ENCODE measurements at places on chromosomes 5 and 9.
A peak's percentile ranks its signal among the peaks of the same experiment; 100 is the strongest.

GRCh38 chr5:1446602-1447343 lies 1.5 kb upstream of the SLC6A3 start:
- DNase-seq = no peak

DNA sequence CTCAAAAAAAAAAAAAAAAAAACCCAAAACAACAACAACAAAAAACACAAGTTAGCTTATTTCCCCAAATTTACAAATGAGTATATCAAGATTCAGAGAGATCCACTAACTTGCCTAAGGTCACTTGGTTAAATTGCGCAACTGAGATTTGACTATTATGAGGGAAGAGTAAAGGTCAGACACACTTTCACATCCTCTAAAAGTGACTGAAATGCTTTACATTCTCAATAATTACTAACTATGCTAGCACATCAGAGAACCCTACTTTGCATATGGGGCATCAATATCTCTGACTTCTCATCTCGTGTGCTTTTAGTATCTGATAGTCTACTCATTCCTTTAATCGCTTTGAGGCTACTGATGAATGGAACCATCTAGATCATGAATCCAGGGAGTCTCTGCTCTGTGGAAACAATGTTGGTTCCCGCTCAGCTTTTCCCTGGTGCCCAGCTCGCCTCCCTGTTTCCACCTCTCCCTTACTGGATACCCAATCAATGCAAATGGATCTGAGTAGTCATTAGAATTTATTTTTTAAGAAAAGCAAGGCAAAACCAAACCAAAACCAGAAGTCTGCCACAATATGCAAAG lies 182.1 kb upstream of the TRIM32 start:
- DNase-seq = no peak

GRCh38 chr5:67901814-67902496 lies 313.6 kb upstream of the PIK3R1 start:
- no peak for DNase-seq

DNA sequence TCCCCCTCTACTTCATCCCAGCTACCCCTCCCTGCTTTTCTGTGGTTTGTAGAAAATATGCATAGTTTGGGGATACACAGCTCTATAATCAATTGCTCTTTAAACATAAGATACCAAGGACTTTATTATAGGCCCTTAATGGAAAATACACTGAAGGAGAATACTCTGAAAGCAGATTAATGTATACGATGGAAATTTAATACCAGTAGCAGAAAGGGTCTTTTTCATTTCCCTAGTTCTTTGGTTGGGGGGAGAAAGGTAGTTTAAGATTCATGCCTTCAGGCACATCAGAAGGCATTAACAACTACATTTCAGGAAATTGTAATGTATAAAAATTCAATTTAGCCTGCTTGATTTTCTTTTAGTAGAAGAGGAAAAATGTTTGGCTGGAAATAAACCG lies 452.9 kb upstream of the ZNF608 start:
- no peak for DNase-seq

- no peak for DNase-seq
Observed at GRCh38 chr9:36847781-36848673, 186.0 kb downstream of the PAX5 start.

GRCh38 chr5:121937762-121938161 lies 24.0 kb upstream of the SRFBP1 start:
- DNase-seq = no peak

DNA sequence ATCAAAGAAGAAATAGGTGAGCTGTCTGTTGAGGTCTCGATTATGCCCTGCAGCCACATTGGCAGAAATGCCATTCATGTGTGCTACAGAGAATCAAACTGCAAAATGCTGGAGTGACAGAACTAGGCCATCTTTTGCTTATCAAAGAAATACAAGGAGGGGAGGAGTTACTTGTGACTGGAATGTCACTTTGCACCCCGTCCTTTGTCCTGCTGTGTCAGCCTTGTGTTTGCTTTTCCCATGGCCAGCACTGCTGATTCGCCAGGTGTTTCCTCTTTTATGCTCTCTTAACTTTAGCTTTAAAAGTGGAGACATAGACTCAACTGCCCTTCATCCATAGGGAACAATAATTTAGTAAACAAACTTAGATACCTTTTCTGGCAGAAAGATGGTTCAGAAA lies 54.3 kb downstream of the SLC46A2 start:
- no peak for DNase-seq

- DNase-seq = no peak
Observed at GRCh38 chr9:122320413-122320881, 50.4 kb upstream of the PTGS1 start.

DNA sequence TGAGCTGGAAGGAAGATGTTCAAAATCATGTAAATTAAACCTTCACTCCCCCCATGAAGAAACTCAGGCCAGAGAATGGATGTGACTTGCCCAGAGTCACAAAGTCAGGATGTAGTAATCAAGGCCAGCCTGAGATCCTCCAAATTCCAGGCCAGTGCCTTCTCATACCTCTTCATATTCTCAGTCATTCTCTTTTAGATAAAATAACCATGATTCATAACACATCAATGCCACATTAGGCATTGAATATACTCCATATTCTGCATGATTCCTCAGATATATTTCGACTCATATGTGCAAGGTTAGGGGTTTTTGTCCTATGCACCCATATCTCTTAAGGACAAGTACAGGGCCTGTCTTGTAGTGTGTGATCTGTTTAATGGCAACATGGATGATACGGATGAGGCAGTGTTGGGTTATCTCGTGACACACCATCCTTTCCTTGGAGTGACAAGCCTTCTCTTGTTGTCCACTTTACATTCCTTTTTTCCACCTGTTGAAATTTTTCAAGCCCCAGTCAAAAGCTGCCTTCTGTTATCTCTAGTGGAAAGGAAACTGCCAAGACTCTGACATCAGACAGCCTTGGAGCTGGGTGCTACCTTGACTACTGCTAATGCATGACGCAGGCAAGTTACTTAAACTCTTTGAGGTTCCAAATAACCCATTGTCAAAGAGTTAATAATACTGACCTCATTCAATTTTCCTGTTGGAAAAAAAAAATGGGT lies 227.5 kb upstream of the NR4A3 start:
- no peak for DNase-seq

DNA sequence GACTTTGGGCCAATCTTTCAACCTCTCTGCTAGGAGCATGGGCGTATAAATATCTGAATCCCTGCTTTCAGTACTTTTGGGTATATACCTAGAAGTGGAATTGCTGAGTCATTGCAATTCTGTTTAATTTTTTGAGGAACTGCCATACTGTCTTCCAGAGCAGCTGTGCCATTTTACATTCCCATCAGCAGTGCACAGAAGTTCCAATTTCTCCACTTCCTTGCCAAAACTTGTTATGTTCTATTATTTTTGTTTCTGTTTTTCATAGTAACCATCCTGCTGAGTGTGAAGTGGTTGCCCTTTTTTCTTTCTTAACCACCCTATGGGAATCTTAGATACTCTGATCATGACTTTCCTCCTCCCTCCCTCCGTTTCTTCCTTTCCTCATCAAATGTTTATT lies 11.1 kb upstream of the CCIN start:
- DNase-seq = no peak

GRCh38 chr5:142133330-142134206 lies 25.0 kb downstream of the NDFIP1 start:
- DNase-seq = no peak

GRCh38 chr9:3018691-3019230 lies 174.9 kb upstream of the PUM3 start:
- no peak for DNase-seq

- no peak for DNase-seq
Observed at GRCh38 chr9:9522406-9522805, 1090.4 kb downstream of the PTPRD start.

DNA sequence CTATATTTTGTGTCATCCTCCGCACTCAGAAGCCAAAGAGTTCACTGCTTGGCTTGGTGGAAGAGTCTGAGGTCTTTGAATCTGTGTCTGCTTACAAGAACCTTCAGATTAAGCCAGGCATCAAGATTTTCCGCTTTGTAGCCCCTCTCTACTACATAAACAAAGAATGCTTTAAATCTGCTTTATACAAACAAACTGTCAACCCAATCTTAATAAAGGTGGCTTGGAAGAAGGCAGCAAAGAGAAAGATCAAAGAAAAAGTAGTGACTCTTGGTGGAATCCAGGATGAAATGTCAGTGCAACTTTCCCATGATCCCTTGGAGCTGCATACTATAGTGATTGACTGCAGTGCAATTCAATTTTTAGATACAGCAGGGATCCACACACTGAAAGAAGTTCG lies 19.2 kb downstream of the TIGD6 start:
- DNase-seq = no peak

GRCh38 chr9:115694991-115695390 lies 458.6 kb upstream of the PAPPA start:
- no peak for DNase-seq

- no peak for DNase-seq
Observed at GRCh38 chr5:96327722-96328121, 105.3 kb downstream of the PCSK1 start.

- DNase-seq = no peak
Observed at GRCh38 chr5:175738126-175738525, 80.3 kb downstream of the HRH2 start.

DNA sequence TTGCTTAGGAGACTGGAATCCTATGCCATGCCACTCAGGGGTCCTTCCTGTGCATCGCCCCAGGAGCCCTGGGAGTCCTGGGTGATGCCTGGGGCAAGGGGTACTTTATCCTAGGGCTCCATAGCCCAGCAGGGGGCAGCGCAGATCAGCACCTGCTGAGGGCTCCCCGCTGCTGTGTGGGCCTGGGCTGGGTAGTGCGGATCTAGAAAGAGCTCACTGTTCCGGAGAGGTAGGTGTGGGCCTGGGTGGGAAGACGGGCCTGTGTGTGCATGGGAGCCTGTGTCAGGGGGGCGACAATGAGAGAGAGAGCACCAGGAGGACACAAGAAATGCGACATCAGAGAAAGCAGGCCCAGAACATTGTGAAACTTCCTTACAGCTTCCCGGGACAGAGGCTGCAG lies 11.4 kb upstream of the DAB2IP start:
- peak; percentile 23 for DNase-seq

DNA sequence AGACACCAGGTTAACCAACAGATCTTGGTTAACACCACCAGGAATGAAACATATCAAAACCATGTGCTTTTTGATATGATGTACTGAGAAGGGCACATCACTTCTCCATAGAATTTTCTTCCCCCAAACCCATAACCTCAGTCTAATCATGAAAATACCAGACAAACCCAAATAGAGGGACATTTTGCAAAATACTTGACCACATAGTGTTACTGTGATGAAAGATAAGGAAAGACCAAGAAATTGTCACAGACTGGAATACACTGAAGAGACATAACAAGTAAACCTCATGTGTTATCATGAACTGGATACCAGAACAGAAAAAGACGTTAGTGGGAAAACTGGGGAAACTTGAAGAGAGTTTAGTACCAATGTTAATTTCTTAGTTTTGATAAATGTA lies 74.9 kb upstream of the VCAN start:
- DNase-seq = no peak

DNA sequence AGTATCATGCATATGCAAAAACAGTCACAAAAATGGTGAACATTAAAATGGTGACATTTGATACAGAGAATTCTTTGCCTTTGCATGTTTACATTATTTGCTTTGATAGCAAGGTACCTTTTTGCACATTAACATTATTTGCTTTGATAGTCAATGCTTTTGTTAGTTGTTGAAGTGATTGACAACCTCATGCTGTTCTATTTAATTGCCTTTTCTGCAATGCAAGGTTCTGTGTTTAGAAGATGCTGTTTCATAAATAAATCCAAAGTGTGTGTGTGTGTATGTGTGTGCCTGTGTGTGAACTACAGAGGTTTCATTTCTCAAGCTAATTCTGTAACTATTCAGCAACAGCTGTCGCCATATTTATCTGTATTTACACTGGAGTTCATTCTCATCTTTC lies 668.7 kb downstream of the NR2F1-AS1 start:
- no peak for DNase-seq

DNA sequence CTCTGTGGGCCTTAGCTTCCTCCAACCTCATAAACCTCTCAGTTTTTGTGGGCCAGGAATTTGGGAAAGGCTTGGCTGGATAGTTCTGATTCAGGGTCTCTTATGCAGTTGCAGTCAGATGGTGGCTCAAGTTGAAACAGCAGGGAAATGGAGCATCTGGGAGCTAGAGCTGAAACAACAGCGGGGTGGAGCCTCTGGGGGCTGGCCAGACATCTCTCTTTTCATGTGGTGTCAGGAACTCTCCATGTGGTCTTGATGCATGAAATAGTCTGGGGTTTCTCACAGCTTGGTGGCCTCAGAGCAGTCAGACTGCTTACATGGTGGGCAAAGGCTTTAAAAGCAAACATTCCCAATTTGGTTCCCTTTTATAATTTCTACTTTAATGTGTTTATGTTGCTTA lies 13.5 kb downstream of the ZNF346 start:
- DNase-seq = no peak

DNA sequence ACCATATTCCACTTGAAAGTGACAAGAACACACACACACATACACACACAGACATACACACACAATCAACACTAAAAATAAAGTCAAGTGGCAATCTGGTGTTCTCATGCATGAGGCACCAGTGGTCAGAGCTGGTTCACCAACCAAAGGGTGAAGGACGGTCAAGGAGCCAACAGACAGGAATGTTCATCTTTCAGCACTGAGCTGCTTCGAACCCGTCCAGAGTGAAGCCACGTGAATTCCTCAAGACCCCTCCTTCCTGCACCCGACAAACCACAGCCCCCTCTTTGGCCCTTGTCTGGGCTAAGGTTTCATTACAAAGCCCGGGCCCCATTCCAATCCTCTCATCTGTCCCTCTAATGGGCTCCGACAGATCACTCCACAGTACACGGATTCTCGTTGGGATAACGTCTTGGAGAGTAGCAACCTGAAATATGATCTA lies 84.5 kb upstream of the SMIM23 start:
- no peak for DNase-seq

GRCh38 chr5:144209361-144209760 lies 38.7 kb downstream of the KCTD16 start:
- DNase-seq = no peak

DNA sequence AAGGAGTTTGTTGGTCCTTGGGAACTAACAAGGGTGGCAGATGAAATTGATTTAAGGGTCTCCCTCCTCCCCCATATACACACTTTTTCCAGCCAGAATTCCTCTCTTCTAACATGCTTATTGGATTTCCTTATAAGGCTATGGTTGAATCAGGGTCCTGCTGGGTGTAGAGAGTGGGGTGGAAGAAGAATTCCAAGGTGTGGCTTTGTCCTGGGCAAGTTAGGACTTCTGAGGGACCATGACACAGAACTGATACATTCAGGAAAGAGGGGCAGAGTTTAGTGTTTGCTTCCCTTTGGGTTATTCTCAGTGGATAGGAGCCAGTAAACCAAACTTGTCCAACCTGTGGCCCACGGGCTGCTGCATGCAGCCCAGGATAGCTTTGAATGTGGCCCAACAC lies 116.5 kb downstream of the SNX18 start:
- DNase-seq = no peak

GRCh38 chr5:154223320-154223719 lies 32.8 kb downstream of the GALNT10 start:
- DNase-seq = no peak

DNA sequence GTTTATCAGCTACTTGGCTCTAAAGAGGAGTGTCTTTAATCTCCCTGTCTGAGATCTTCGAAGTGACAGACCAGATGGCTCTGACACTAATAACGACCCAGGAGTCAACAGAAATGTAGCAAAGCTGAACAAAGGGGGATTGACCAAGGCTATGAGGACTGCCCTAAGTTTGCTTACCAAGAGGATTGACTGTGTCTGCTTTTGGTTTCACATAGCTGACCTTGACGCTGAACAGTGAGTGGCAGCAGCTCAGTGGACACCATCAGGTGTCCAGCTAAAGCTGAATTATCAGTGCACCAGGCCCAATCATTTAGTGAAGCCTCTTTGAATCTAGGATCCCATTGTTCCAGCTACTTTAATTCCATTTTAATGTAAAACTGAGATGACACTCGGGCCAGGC lies 262.6 kb downstream of the COX7C start:
- DNase-seq = no peak

GRCh38 chr9:130288926-130289690 lies 23.5 kb downstream of the HMCN2 start:
- DNase-seq = no peak
